NCI-H526 (cell line): ENCODE measurements at places on chromosomes 7 and 10.
A peak's percentile ranks its signal among the peaks of the same experiment; 100 is the strongest.

DNA sequence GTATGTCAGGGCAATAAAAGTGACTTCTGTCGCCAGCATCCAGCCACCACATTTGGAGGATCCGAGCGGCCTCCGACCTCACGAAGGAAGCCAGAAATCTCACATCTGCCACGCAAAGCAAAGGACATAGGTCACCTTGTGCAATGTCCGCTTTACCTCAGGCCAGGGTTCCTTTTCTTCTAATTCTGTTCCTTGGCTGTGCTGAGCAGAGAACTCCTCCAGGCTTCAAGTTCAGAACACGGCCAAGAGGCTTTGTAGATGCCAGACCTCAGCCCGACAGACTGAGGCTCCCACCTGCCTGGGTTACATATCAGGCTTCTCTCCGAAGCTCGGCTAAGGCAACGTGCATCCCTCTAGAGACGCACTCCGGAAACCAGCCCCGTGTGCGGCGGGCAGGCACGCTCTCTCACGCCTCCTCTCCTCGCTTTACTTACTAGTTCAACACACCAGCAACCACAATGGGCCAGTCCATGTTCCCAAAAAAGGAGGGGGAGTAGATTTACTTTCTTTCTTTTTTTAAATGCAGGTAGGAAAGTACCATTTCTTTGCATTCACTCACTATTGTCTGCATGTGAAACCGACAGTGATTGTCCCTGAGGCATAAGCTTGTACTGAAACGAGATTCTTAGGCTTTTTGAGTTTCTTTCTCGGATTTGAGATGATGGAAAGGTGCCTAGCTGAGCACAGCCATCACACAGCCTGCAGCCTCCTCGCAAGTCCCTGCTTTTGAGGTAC is 122.4 kb upstream of the AFAP1L2 start:
- DNase-seq, result peak; percentile 89

DNA sequence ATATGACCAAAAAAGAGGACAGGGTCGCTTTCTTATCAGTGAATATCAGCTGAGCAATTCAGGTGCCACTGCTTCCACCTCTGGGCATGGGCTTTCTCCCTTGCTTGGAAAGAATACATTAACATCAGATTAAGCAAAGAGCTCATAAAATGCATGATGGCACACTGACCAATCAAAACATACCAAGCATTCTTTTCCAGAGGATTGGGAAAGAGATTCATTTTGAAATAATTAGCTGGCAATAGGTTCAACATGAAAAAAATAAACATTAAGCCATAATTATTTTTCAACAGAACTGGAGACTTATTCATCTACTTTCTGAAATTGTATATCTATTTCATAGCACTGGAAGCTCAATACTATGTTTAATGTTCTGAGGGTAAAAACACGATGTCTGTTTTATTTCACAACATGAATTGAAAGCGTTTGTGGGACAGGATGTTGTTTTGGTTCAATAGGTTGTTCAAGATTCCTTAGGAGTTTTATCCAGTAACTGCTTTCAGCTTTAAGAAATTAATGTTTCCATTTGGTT is 53.2 kb downstream of the TFAM start:
- DNase-seq, result no peak

- DNase-seq, result no peak
These were observed 58.3 kb downstream of the CPXM2 start for GRCh38 chr10:123833170-123833850.

- no peak for DNase-seq
These were observed 2.7 kb upstream of the PDGFA start for GRCh38 chr7:522071-522950.

DNA sequence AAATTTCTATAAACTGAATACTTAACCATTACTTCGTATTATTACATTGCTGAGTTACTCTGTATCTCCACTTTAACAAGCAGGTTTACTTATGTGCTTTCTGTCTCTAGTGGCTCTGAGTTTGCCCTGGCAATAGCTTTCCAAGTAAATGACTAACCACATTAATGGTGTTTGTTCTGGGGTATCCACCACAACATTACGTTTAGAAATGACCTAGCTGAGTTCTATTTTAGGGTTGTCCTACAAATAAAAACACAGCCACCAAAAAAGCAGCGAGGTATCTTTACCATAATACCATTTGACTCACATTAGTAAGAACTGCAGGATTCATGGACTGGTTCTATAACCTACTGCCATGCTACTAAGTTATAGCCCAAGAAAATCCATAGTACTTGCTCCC is 83.1 kb downstream of the HIBADH start:
- no peak for DNase-seq

DNA sequence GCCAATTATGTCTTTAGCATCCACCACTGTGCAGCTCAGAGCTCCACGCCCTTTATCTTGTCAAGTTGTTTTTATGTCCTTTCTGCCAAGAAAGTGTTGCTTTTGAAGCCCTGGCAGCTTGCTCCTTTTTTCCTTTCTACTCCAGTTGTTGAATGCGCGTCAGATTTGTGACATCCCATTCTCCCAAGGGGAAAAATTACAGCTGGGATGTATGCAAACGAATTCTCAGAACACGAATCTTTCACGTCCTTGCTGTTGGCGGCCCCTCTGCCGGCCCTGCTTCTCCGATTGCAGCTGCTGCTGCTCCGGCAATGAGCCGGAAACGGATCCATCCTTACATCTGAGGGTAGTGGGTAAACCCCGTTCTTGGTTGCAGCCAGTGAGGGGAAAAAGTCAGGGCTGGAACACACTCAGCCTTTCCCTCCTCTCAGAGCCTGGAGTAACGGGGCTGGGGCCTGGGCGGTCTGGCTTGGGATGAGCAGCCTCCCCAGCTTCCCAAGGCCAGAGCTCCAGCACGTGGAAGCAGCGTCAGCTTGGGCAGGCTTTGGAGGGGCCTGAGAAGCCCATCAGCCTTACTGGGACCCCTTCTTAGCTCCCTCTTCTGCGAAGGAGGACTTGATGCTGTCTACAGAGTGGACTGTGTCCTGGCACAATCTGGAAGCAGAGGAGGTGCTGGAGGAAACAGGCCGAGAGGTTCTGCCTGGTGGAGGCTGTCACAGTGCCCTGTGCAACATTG is 79.0 kb upstream of the CHST15 start:
- no peak for DNase-seq
